ENCODE measurements at places on chromosomes 12 and 14. TPM values are rescaled to one million over a fixed set of nuclear protein-coding genes. Genes with fewer than 3 reads are reported as not detected.

- DNase-seq = peak; percentile 23
Observed at GRCh38 chr12:32117316-32117715, 10.7 kb downstream of the BICD1 start.

DNA sequence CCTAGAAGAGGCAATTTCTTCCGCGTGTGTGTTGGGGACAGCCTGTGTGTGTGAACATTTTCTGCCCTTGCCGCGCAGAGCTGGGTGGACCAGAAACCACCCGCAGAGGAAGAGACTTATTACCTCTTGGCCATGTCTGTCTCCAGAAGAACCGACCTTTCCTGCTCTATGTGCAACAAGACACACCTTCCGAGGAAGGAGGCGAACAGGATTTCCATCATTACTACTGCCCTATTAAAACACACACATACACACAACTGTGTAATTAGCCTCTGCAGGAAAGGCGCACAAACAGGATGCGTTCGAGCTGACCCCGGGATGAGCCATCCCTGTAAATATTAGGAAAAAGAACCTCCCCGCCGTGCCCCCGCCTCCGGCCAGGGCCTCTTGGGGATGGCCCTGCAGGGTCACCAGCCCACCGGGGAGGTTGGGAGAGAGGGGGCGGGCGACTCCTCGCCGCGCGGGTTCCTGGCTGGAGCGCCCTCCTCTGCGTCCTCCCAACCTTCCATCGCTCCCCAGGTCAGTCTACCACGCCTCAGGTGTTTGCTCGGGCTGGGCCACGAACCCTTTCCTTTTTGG, 484 bp upstream of the PRKCH start:
- no peak for DNase-seq

- peak; percentile 77 for DNase-seq
Observed at GRCh38 chr12:80702889-80703805, 4.3 kb upstream of the MYF6 start.

DNA sequence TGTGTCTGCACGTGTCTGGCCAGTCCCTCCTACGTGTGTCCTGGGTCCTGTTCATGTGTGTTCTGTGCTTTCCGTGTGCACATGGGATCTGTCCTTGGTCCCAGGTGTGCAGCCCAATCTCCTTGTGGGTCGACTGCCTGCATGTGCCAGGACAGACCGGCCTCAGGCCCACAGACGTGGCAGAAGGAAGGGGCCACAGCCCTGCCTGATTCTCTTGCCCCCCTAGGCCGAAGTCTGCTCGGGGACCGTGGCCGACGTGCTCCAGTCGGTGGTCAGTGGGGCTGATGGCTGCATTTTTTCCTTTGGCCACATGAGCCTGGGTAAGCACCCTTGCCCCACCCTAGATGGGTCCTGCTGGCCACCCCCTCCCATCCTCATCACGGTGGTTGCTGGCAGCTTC, 34.0 kb downstream of the KIF26A start:
- no peak for DNase-seq

GRCh38 chr12:38736821-38737220, 168.6 kb downstream of the CPNE8 start:
- no peak for DNase-seq

Gene CAPZA3
- not detected for polyA plus RNA-seq

Gene KLRG1
- 0.47 TPM for polyA plus RNA-seq

- no peak for DNase-seq
Observed at GRCh38 chr12:91179966-91180561, 2.6 kb downstream of the DCN start.

Gene GPRC5D
- polyA plus RNA-seq = not detected

Gene SVOP
- polyA plus RNA-seq = not detected

GRCh38 chr14:32104803-32105202, 27.7 kb downstream of the ARHGAP5 start:
- no peak for DNase-seq

- DNase-seq = no peak
Observed at GRCh38 chr12:64160021-64160710, 61.9 kb downstream of the KICS2 start.

Gene AMDHD1
- polyA plus RNA-seq = not detected

DNA sequence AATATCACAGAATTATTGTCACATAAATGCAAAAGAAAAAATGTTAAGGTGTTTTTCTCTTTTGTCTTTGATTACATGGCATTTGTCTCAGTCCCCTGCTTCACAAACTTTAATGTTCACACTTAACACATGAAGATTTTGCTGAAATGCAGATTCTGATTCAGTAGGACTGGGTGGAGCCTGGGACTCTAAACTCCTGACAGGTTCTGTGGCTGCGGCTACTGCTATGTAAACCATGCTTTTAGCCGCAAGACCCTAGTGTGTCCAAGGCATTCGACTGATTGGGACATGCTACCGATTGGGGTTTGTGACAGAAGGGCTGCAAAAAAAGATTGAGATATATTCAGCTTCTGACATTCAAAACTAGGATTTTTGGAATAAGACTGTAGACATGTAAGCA, 72.6 kb upstream of the SLC35F4 start:
- no peak for DNase-seq

DNA sequence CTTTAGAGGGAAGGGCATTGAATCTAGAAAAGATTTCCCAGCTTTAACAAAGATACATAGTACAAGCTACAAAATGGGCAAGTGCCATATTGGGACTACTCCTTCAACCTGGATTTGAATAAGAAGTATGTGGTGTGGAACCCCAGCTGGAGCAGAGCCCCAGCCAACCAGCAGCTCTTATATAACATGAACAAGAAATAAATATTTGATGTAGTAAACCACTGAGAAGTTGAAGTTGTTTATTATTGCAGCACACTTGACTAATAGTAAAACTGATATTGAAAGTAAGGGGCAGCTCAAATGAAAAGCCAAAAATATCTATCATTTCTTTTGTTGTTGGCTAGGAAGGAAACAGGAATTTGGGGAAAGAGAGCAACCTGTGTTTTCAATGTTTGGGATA, 701.8 kb downstream of the TMTC2 start:
- no peak for DNase-seq

Gene EFCAB11
- polyA plus RNA-seq = 5.3 TPM

DNA sequence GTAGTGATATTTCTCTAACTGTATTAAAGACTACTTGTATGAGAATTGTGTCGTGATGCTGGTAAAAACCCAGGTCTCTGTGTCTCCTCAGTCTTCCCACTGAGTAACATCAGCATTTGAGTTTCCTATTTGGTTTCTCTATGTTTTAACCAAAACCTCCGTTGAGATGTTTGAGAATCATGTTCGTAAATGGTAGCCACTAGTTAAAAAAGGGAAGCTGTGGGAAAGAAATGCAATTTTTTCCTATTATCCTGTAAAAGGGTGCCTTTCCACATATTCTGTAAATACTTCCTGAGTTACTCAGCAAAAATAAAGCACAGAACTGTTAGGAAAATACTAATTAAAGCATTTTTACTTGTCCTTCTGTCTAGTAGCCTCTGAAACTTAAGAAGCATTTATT, 7.0 kb downstream of the CLEC1B start:
- no peak for DNase-seq

Gene USP44
- 13.0 TPM for polyA plus RNA-seq

GRCh38 chr12:3113671-3114325, 36.6 kb downstream of the TSPAN9 start:
- DNase-seq = no peak

DNA sequence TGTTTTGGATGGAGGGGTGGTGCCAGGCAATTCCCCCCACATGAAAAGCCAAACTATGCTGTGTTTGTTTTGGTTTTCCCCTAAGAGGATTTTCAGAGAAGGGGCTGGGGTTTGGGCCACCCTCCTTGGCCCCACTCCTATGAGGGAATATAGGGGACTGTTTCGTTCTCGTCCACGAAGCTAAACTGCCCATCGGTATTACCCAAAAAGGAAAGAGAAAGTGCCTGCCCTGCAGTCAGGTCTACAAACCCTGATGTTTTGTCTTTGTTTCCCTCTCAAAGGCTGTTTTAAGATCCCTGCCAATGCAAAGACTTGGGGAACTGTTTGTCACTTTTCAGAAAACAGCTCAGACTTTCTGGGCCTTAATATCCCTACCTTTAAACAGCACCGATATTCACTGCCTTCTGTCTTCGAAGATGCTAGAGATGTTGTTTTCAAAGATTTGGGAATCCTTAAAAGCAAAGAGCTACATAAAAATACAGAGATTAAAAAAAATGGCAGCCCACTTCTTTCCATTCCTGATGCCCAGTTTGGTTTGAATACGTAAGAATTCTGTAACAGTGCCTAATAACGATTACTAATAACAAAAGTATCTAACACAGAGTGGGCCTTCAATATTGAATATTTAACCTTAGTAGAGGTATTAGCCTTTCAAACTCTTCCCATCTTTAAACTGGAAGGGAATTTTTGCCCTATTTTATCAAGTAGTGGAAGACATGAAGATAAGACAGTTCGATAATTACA, 518.4 kb downstream of the MED13L start:
- DNase-seq = no peak

DNA sequence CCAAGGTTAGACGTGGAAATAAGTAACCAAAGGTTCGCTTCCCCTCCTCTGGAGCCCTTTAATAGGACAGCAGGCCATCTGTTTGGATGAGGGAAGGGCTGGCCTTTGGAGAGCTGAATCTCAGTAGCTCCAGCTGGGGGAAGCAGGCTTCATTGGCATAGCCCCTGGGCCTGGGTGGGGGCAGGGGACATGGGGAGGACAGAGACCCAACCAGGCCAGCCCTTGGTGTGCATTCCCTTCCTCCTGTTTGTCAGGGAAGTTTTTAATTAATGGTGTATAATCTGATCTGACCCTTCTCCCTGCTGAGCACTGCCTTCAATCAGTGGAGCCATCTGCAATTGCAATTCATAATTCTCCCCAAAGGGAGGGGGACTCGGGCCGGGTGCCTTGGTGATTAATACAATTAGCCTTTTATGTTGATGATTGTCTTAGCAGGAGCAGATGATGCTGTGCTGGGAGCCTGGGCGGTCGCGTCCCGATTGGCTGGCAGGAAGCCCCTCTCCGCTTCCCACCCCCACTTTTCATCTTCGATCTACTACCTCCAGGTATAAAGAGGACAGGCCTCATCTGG, 6.4 kb downstream of the AQP6 start:
- DNase-seq = no peak

DNA sequence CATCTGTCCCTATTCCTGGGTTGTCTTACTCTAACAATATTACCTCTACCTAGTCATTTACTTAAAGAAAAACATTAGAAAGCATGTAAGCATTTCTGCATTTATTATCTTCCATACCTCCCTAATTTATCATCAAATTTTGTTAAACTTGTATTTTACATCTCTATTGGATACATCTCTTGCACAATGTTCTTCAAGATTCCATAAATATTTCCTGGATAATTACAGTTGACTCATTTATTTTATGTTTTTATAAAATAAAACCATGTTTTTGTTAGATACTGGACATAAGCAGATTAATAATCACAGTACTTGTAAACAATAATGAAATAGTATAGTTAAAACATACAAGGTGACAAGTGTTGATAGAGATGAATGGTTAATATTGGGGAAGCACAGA, 209.0 kb downstream of the TMTC3 start:
- DNase-seq = peak; percentile 13
